ENCODE measurements at places on chromosomes 7 and 10. TPM values are rescaled to one million over a fixed set of nuclear protein-coding genes. Genes with fewer than 3 reads are reported as not detected.

The TMEM130 gene
- 0.06 TPM for total RNA-seq

The PRKG1 gene
- total RNA-seq = 6.2 TPM

The BTRC gene
- 7.2 TPM for total RNA-seq

The EBLN1 gene
- total RNA-seq = 0.26 TPM

The SPDYE5 gene
- not detected for total RNA-seq

DNA sequence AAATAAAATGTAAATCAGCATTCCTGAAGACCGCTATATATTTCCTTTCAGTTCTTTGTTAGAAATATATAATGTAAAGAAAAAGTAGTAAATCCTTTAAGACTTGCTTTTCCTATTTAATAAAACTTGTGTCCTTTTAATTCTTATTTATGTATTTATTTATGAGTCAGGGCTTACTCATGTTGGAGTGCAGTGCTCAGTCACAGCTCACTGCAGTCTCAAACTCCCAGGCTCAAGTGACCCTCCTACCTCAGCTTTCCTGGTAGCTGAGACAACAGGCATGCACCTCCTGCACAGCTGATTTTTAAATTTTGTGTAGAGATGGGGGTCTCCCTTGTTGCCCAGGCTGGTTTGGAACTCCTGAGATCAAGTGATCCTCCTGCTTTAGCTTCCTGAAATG lies 724.5 kb downstream of the ANKRD7 start:
- no peak for DNase-seq

DNA sequence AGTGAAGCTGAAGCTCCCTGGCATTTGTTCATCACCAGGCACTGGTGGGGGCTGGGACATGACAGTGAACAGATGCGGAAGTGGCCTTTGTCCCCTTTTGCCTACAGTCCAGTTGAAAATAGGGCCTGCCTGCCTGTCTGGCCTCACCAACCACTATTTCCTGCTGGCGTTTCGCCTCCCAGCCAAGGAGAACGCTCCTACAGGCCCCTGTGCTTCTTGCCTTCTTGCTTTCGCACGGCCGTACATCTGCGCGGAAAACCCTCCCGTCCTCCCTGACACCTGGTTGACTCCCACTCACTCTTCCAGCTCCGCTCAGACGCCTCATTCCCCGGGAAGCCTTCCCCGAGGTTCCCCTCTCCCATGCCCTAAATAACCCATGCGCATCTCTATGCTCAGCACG lies 317.3 kb downstream of the PRPF18 start:
- DNase-seq = no peak
